ENCODE measurements at places on chromosomes 1 and 21. TPM values are rescaled to one million over a fixed set of nuclear protein-coding genes. Genes with fewer than 3 reads are reported as not detected.

The KRTAP12-2 gene
- total RNA-seq, result not detected

The VANGL2 gene
- 0.82 TPM for total RNA-seq

The CLCA4 gene
- not detected for total RNA-seq

The OPRD1 gene
- total RNA-seq, result 0.01 TPM

The MANEAL gene
- total RNA-seq, result 24.3 TPM

The GSTM1 gene
- not detected for total RNA-seq

The FAM167B gene
- total RNA-seq, result 0.70 TPM

The OR2L5 gene
- total RNA-seq, result not detected

The FMO3 gene
- not detected for total RNA-seq

The FAM72C gene
- total RNA-seq, result 5.7 TPM

The ADAMTS4 gene
- not detected for total RNA-seq

The ZNF648 gene
- not detected for total RNA-seq

The APOBEC4 gene
- not detected for total RNA-seq

The DYNLT5 gene
- not detected for total RNA-seq

The ST6GALNAC5 gene
- total RNA-seq, result not detected

The EPS8L3 gene
- 0.52 TPM for total RNA-seq

The C1QTNF12 gene
- 1.7 TPM for total RNA-seq

The KCNK1 gene
- total RNA-seq, result 25.2 TPM

The RBP7 gene
- total RNA-seq, result 4.7 TPM

The IRF6 gene
- 0.19 TPM for total RNA-seq

The SUSD4 gene
- total RNA-seq, result 0.48 TPM

The SLAMF9 gene
- 0.34 TPM for total RNA-seq

The TMEM82 gene
- not detected for total RNA-seq

The KCNN3 gene
- total RNA-seq, result not detected

The IL23R gene
- not detected for total RNA-seq

The DSTYK gene
- 9.5 TPM for total RNA-seq

The PTPN7 gene
- total RNA-seq, result not detected

The LMO4 gene
- 17.5 TPM for total RNA-seq

The STYXL2 gene
- not detected for total RNA-seq

The CIART gene
- 2.2 TPM for total RNA-seq

The FAF1 gene
- total RNA-seq, result 38.8 TPM

The PROX1 gene
- 0.02 TPM for total RNA-seq

The LMX1A gene
- total RNA-seq, result not detected

The CD1B gene
- not detected for total RNA-seq

The RGS5 gene
- total RNA-seq, result 0.64 TPM

The NT5C1A gene
- total RNA-seq, result not detected

The CRABP2 gene
- total RNA-seq, result 6.6 TPM

The C1orf210 gene
- not detected for total RNA-seq

The SLC26A9 gene
- total RNA-seq, result 0.14 TPM

The BSND gene
- total RNA-seq, result not detected

The UCK2 gene
- total RNA-seq, result 121 TPM
